NCI-H2029 treated with DMSO at 0.1 percent for 48 hours (cell line): ENCODE measurements at places on chromosomes 2 and 18.

DNA sequence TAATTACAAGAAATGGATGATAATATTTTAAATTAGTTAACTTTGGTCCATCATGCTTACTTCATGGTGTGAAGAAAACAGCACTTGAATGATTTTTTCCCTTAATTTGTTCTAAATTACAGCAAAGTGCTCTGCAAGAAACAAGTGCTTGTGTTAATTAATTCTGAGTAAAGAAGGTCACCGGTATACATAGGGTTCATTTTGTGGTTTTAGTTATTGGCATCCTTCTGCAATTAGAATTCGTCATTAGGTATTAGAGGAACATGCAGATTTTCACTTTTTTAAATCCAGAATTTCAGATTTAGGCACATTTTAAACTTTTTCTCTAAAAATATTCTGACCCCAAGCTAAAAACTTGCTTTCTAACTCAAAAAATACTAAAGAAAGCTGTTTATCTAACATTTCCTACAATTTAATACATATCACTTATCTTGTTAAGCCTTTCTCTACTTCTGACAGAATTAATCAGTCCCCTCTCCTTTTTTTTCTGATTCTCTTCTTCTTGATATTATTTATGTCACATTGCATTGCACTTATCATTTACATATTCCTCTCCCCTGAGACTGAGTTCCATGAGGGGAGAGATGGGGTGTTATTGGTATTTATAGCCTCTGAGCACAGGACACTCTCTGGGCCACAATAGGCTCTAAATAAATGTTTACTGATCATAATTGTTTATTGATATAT is 129.2 kb downstream of the PLA2R1 start:
- no peak for DNase-seq

DNA sequence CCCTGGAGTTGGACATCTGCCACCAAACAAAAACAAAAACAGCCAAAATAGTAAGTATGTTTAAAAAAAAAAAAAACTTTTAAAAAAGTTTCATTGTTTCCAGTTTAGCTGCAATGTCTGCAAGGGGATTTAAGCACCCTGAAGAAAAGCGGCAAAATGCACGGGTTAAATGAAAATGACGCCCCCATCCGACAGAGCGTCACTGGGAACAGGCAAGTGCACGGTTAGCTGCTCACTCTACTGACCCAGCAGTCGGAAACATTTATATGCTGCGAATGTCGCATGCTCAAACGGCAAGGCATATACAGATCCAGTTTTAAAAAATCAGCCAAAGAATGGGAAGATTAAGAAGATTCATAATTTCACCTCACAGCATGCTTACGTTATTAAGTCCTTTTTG is 142.8 kb upstream of the PXDN start:
- DNase-seq: no peak

DNA sequence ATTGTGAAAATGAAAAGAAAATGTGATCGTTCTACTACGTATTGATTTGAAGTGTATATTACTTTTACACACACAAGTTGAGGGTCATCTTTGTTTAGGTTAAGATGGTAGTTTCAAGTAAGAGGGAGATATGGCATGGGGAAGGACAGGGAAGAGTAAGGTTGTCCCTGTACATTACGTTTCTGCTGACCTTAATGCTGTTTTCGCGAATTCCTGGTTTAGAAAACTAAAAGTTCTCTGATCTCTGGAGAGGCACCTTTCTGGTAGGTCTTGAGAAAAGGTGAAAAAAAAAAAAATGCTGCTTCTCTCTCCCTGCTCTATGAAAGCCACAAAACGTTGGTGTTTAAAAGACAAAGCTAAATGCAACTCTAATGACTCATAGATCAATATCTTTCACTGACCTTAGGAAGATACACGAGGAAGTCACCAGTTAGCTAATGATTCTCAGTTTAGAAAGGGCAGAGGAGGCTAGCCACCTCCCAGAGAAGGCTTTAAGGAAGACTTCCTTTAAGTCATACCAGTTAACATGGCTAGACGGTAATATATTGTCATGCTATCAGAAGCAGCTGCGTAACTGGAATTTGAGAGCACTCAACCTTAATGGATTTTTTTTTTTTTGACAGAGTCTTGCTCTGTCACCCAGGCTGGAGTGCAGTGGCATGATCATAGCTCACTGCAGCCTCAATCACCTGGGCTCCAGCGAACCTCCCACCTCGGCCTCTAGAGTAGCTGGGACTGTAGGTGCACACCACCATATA is 13.2 kb downstream of the TXNDC2 start:
- DNase-seq: no peak

DNA sequence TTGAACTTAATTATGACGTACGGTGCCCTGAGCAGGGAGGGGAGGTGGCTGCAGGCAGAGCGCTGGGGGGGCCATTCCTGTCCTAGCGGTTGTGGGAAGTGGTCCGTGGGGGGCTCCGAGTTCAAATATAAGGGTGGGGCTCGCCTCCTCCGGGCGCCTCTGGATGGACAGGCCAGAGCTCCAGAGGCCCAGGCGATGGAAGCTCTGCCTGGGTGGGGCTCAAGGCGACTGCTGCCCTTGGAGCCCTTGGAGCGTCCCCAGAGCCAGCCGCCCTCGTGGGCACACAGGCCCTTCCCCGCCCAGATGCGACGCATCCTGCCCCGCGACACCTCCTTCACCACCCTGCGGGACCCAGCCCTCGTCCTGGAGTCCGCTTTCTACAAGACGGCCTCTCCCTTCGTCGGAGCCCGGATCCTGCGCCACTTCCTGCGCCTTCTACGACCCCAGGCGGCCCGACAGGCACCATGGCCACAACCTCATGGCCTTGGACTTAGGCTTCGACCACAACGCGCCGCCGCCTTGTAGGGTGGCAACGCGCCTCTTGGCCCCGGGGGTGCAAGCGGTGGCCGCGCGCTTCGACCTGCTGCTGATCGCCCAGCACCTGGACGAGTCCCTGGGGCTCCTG is 10.5 kb downstream of the AQP12B start:
- no peak for DNase-seq

- DNase-seq: no peak
Measured at GRCh38 chr2:42032224-42032620, 15.6 kb upstream of the PKDCC start.

DNA sequence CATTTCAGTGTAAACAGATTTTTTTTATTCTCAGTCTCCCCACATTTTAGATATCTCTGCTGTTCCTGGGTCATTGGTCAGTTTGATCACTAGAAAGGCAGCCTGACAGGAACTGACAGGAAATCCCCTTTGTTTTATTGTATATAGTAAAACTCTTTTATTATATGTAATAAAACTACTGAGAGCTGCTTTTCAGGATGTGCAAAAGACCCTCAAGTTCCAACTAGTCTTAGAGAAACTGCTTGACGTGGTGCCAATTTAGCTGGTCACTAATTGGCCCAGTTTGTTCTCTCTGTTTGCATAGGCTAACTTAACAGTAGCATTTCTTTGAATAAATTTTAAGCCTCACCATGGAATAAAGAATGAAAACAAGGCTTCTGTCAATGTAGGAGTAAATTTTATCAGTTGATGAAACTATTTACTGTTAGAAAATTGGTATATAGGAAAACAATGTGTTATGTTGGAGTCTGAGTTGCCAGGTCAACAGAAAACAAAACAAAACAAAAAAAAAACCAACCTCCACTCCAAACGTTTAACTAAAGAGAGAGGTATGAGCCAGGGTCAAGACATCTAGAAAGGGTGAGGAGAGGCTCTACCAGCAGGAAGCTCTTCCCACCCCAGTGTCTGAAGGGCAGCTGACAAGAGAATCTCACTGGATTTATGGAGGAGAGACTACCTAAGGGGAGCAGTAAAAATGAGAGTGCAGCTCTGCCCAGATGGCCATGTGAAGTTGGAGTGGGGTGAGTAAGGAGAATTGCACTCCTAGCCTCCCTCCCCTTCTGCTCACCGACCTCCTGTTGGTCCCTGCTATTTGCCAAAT is 184.6 kb downstream of the ST6GAL2 start:
- no peak for DNase-seq

DNA sequence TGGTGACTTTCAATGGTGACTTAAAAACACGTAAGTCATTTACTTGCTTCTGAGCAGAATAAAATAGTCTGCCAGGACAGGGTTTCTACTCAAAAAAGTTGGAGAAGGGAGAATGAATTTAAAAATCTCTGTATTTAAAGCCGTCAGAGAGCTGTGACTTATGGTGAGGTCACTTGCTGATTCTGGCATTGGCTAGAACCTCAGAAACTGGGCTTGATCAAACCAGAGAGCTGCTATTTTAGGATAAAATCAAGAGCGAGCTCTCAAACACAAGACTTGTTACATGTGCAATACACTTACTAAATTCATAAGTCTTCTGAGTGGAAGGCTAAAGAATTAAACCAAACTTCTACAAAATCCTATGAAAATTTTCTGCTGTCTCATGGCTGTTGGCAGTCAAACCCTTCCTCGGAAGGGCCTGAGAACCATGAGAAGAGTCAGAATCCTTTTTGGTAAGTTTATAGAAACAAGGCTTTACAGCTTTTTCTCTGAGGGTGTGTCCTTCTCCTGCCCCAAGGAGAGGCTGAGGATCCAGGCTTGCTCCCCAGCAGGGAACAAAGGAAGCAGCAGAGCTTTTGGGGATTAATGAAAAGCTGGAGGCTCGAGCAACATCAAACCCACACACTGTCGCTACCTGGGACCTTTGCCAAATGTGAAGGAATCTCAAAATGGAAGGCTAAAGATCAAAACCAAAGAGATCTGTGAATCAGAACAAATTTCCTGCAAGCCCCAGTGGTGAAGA is 816.4 kb downstream of the SOCS6 start:
- no peak for DNase-seq

DNA sequence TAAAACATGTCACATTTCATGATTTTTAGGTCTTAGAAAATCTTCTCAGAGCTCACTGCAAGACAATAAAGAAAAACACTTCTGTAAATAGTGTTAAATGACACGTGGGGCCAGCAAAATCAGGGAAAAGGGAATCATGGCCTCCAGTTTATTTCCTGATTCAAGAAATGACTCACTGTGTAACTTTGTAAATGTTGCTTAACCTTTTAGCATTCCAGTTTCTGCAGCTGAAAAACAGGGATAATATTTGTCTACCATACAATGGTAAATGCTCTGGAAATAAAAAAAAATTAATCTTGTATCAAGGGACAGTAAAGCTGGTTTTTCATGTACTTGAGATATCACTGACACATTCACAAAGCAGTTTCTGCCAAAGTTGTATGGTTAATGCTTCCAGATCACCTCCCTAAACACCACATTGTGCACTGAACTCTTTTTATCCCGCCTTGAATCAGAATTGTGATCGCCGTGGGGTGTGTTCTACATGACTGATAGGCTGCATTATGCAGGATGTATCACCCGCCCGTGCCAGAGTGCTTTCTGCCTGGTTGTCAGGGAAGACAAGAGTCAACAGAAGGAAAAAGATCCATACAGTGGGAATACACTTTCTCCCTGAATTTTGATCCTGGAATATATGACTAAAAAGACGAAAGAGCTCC is 238.8 kb downstream of the IKZF2 start:
- DNase-seq: no peak

DNA sequence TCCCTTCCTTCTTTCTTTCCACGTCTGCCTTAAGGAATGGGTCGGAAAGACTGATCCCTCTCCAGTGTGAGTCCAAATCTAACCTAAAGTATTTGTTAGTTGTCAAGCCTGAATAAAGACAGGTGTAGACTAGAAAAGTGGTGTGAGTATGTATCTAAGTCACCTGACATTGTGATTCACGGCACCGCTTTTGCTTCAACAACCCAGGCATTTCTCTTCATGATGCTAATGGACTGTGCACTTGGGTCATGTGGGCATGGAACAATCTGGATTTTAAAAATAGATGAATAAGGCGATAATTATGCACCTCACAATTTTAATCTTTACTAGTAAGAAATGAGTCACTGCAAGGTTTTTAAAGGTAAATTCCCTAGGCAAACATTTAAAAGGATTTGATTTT is 107.5 kb downstream of the LIPG start:
- no peak for DNase-seq

GRCh38 chr2:235677276-235677788 is 183.5 kb downstream of the AGAP1 start:
- no peak for DNase-seq

- no peak for DNase-seq
Measured at GRCh38 chr2:46009772-46010171, 287.4 kb upstream of the EPAS1 start.

DNA sequence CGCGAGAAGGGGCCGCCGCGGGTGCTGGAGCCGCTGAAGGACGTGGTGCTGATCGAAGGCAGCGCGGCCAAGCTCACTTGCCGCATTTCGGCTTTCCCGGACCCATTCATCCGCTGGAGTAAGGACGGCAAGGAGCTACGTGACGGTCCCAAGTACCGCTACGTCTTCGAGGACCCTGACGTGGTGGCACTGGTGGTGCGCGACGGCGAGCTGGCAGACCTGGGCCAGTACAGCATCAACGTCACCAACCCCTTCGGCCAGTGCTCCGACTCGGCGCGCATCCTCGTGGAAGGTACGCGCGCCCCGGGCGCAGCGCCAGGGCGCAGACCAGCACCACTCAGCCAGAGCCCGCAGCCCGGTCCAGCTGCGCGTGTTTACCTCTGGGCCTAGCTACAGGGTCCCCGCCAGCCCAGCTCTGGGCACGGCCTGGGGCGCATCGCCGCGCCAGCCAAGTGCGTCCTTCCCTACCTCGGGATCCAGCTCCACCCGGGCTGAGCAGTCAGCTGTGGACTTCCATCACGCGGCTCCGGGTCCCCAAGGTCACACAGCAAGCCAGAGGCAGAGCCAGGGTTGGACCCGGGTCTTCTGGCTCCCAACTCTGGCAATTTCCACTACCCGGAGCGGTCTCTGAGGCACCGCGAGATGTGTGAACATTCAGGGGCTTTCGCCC is 1.7 kb upstream of the GMPPA start:
- no peak for DNase-seq

DNA sequence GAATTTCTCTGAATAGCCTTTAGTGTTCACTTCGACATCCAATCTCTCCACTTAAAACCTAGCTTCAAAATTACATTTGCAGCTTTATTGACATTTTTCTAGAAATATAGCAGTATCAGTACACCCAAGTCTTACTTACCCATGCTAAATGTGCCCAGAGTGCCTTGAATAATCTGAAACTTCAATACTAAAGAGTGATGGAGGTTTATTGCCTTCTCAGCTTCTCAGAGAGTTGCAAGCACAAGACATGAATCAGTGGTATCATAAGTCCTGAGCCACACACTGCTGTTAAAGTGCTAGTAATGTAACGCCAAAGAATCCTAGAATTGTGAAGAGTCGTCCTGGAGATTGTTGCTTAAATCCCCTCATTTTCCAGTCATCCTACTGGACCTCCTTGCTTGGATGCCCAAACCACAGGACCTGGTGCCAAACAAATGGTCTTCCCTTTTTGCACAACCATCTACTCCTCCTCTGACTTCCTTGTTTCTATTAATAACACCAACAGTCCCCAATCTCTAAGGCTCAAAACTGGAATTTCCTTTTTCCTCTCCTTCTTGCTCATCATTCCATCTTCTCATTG is 83.2 kb upstream of the SPATS2L start:
- no peak for DNase-seq

GRCh38 chr18:519019-519879 is 18.7 kb upstream of the COLEC12 start:
- no peak for DNase-seq

- DNase-seq: no peak
Measured at GRCh38 chr18:65994302-65994701, 243.5 kb downstream of the CDH7 start.

DNA sequence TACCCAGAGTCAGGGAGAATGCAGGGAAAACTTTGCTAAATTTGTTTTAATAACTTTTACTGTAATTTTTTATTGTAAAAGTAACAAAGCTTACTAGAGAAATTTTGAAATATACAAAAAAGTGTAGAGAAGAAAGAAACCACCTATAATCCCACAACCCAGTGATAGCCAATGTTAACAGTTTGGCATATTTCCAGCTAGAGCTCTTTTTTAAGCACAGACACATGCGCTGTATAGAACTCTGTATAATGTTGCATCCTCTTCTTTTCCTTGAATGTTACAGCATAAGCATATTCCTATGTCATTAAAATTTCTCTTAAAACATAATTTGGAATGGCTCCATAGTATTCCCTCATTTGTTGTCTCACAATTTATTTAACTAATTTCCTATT is 37.4 kb upstream of the EPAS1 start:
- no peak for DNase-seq
